ENCODE measurements at places on chromosomes 7 and 10.

- no peak for DNase-seq
Measured at GRCh38 chr7:108723381-108723814, 153.7 kb downstream of the DNAJB9 start.

- no peak for DNase-seq
Measured at GRCh38 chr10:44923611-44924010, 12.5 kb downstream of the TMEM72 start.

DNA sequence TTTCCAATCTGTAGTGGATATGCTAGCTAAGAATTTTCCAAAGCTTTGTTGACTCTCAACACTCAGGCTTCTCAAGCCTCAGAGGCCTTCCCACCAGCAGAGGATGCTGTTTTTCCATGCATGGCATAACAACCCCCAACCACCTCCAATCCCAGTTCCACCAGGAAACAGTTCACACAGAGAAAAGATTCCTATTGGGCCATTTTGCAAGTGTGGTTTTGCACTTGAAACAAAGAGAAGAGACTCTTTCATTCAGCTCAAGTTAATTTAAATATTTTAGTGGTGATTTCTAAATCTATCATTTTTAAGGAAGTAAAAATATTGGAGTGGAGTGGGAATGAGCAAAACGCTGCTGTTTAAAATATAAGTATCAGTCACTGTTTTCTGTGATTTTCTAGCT lies 105.6 kb upstream of the COL1A2 start:
- DNase-seq = no peak

DNA sequence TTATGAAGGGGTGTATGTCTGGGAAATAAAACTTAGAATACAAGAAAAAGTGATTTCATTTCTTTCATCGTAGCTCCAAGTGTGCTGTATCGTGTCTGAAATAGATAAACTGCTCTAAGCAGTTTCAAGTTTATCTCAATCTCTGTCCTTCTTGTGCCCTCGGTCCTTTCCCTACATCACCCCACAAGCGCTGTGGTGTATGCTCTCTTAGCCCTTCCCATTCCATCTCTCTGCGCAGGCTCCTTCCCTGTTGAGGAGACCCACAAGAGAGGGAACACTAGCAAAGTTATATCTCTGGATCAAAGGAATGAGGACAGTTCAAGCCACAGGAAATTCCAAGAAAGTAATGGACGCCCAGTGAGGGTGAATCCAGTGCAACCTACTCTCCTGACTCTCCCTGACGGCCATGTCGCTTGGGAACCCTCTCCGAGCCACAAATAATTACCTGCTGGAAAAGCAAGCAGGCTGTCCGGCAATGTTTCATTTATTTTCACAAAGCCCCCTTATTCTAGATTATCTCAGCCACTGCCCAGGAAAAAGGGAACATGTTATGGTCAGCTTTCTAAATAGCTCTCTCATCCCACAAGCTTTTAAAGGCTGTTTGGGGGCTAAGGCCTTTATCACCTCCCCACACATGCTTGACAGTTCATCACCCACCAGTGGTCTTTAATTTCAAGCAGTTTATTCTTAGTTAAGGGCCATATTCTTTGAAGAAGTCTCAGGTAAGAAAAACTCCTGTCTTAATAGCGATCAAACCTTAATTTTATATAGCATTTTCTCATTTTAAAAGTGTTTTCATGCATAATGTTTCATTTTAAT lies 34.8 kb downstream of the LRRC4 start:
- no peak for DNase-seq

- peak; percentile 8 for DNase-seq
Measured at GRCh38 chr10:97851341-97852001, 1.8 kb downstream of the GOLGA7B start.

- no peak for DNase-seq
Measured at GRCh38 chr7:47792521-47793121, 155.6 kb downstream of the PKD1L1 start.

GRCh38 chr7:101901661-101902491 lies 84.5 kb downstream of the CUX1 start:
- DNase-seq = no peak

DNA sequence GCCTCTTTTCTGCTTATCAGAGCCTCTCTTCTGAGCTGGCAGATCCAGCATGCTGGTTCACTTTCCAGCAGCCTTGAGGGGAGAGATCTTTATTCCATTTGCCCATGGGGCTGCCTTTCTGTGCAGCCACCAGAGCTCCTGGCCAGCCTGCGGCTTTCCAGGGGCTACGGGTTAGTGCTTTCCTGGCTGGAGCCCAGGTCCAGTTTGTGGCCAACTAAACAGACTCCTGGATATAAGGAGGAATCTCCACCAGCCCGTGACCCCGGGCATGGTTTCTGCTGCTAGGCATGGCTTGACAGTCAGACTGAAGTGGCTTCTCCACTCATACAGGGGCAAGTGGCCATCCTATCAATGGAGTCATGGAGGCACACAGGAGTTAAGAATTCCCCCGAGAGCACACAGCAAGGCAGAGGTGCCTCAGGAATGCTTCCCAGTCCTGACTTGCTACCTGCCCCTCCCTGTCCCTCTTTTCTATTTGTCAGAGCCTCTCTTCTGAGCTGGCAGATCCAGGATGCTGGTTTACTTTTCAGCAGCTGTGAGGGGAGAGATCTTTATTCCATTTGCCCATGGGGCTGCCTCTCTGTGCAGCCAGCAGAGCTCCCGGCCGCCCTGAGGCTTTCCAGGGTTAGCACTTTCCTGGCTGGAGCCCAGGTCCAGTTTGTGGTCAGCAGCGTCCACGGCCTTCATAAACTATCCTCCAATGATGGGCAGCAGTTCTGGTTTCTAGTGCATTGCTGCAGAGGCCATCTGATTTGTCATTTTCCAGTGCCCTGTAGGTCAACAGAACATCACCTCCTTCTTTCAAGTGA lies 35.9 kb downstream of the TSPAN15 start:
- DNase-seq = no peak

- DNase-seq = no peak
Measured at GRCh38 chr7:20479706-20480105, 135.8 kb upstream of the ABCB5 start.

DNA sequence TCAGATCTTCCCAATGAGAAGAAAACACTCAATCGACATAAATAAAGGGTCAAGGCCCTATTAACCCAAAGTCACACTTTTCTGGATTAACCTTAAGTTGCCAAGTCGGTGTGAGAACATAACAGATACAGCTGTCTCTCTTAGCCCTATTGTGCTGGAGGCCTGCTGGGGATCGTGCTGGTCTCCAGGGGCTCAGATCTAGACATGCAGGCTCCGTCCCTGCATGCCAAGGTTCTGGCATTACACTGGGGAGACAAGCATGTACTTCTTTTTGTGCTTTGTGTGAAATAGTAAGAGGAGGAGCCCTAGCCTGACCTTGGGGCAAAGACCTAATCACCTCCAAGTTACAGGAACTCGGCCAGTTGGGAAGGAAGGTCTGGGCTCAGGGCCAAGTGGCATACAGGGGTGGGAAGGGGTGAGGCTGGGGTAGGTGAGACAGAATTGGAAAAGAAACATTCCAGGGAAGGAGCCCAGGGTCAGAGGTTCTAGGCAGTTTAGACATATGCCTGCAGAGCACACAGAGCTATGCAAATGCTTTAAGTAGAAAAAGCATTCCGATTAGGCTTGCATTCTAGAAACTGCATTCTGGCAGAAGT lies 216.4 kb downstream of the HECW1 start:
- no peak for DNase-seq

DNA sequence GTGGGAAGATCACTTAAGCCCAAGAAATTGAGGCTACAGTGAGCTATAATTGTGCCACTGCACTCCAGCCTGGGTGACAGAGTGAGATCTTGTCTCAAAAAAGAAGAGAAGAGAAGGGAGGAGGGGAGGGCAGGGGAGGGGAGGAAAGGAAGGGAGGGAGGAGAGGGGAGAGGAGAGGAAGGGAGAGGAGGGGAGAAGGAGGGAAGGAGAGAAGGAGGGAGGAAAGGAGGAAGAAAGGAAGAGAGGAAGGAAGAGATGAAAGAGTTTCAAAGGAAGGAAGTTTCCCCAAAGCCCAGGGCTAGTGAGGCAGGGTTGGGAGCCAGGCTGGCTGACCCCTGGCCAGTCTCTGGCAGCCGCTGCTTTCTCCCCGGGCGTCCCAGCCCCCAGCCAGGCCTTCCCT lies 32.6 kb downstream of the EPHB4 start:
- no peak for DNase-seq

- no peak for DNase-seq
Measured at GRCh38 chr7:30185496-30185895, 50.7 kb downstream of the MTURN start.

GRCh38 chr10:126397640-126398382 lies 9.5 kb upstream of the ADAM12 start:
- no peak for DNase-seq

DNA sequence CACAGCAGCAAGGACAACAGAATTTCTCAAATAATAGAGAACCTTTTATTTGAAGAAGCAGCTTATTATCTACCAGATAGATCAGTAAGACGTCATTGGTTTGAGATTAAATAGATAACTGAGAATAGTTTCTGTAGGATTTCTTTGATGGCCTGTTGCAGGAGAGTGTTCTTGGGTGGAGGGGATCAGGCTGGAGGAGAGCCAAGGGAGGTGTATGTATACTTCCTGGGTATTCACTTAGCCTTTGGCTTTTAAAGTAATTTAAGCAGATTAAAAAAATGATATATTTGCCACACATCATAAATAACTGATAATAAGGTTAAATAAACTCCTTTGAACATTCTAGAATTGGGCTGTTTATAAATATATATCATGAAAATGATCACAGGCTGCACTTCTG lies 486.1 kb upstream of the IGFBP3 start:
- DNase-seq = no peak

- DNase-seq = no peak
Measured at GRCh38 chr7:26434974-26435373, 143.3 kb downstream of the SNX10 start.

DNA sequence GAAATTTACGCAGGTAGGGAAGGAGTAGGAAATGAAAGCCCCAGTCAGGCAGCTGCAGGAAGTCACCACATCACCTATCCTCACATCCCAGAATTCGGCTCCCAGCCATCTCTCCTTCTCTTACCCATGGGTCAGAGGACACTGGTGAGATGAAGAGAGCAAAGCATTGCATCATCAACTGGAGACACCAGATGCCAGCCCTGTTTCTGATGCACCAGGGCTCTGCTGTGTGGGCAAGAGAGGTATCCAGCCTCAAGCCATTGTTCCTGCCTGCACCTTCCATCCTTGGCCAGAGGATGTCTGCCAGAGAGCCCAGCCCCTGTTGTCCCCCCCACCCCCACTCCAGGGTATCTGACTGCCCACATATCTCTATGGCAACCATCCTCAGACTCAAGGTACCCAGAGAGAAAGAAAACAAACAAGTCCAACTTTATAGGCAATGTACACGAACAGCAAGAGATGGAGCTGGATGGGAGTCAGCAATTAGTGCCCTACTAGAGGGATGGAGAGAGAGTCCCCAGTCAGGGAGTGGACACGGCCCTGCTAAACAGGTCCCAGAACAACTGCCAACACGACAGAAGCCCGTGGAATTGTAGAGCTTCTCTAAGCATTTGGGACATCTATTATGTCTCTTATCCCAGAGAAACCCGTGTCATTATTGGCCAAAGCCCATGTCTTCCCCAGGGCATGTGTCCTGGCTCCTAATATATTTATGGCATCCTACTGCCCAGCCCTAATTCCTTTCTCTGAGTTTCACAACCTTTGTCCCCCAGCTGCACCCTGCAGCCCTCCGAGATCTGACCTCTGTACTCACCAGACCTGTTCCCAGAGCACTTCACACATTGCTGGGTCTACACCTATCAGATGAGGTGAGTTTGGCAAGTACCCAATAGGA lies 2.8 kb downstream of the CAMK2G start:
- DNase-seq = no peak

DNA sequence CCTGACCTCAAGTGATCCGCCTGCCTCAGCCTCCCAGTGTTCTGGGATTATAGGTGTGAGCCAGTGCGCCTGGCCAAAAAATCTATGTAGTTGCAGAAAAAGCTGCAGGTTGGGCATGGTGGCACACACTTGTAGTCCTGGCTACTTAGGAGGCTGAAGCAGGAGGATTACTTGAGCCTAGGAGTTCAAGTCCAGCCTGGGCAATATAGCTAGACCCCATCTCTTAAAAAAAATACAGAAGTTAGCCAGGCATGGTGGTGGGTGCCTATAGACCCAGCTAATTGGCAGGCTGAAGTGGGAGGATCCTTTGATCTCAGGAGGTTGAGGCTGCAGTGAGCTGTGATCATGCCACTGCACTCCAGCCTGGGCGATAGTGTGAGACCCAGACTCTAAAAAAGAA lies 24.8 kb upstream of the CAMK1D start:
- DNase-seq = no peak

- no peak for DNase-seq
Measured at GRCh38 chr10:5014936-5015335, 11.3 kb upstream of the AKR1C2 start.

DNA sequence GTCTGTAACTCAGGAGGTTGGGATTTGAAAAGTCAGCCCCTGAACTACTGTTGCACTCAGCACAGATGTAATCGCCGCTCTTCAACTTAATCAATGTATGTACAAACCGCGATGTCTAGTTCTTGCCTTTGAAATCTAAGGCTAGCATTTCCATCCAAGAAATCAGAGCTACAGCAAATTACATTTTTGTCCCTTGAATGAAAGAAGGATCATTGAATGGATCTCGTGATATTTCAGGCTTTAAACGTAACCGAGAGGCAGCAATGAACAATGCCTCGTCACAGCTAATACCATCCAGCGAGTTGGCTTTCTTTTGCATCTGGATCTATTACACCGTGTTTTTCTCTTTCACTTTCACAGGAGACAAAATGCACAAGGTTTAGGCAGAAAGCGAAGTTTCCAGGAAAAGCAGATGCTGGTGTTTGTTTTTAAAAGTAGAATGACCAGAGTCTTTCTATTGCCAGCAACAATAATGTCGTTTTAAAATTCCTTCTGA lies 5.5 kb downstream of the SKIDA1 start:
- no peak for DNase-seq

- no peak for DNase-seq
Measured at GRCh38 chr7:95317546-95317945, 6.8 kb downstream of the PON1 start.

GRCh38 chr7:96870934-96871333 lies 134.4 kb upstream of the DLX6 start:
- no peak for DNase-seq

DNA sequence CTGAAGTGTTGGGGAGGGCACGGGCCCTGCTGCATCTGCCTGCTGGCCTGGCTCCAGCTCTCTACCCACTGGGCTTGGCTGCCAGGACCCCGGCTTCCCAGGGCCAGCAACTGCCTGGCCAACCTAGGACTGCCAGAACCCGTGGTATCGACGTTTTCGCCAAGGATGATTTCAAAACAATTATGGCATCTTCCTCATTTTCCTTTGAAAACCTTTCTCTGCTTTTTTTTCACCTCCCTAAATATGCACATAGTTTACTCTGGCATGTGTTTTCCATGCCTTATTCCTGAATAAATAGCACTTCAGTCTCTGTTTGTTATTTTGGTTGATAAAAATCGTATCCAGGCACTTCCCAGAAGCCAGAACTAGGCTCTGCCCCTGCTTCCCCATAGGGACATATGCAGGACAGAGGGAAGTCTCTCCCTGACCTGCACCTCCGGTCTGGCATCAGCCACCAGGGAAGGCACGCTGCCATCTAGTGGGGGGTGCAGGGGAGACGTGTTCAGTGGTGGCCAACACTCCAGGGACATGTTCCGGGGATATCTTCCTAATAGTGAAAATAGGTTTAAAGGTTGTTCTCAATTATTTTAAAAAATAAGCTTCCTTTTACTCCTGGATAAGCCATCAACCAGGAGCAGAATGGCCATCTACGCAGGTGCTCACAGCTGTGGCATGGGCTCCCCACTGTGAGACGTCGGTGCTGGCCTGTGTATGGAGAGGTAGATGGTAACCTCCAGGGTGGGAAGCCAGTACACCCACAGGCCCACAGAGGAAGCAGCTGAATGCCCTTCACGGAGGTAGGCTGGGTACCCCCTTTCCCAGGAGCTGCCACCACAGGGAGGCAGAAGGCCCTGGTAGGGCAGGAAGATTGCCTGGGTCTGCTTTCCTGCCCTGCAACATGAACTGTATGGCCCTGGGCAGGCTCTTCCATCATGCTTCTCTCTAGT lies 30.7 kb upstream of the ANTXRL start:
- DNase-seq = peak; percentile 27
